AG09319 (cell line): ENCODE measurements at places on chromosomes 1 and 21.

DNA sequence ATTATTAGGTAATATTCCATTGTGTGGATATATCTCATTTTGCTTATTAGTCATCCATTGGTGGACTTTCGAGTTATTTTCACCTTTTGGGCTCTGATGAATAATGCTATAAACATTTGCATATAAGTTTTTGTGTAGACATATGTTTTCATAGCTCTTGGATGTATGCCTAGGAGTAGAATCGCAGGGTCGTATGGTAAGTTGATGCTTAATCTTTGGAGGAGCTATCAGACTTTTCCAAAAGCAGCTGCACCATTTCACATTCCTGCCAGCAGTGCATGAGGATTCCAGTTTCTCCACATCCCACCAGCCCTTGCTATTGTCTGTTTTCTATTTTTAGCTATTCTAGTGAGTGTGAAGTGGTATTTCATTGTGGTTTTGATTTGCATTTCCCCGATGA, 120.3 kb upstream of the TMEM51 start:
- no peak for DNase-seq

- no peak for DNase-seq
Observed at GRCh38 chr1:217029281-217030157, 306.3 kb upstream of the ESRRG start.

DNA sequence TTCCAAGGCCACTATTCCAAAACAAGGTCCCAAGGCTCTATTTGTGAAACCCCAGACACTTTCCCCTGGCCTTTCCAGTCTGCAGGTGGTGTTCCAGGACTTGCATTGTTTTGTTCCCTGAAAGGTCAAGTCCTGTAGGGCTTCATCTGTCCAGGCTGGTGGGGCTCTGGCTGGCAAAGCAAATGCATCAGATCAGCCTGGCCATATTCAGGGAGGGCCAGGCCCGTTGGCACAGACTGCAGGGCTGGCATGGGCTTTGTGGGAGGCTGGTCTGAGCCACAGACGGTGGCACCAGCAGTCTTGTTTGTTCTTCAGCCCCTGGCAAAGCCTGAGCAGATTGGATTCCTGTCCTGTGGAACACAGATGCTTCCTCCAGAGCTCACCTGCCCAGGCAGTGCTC, 93.0 kb downstream of the SPATA46 start:
- DNase-seq = no peak

GRCh38 chr1:101219924-101220870, 16.6 kb upstream of the S1PR1 start:
- DNase-seq = no peak

DNA sequence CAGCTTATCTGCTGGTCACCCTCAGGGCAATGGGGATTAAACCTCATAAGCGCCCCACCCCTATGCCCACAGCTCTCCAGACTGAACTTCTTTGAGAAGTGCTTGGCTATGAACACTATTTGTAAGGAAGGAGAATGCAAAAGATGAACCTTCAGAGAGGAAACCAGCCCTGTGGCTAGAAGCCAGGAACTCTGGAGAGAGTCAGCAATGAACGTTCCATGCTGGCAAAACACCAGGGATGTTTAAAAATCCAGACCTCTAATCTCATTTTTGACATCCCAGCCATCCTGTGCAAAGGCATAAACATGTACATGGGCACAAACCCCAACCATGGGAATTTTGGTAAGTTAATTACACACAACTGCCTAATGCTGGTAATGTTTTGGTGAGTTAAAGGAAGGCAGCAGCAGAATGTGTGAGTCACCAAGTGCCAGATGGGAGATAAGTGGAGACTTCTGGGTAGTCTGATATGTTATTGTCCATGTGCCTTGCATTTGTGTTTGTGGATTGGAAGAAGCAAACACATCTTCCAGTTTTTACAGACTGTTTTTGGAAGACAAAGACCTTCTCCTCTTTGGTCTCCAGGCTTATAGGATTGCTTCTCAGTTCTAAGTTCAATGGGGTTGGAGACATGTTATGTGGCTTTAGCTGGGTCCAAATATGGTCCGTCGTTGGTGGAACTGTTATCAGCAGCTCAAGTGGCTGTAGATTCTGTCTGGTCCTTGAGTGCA, 174.1 kb upstream of the ETV3 start:
- no peak for DNase-seq

- no peak for DNase-seq
Observed at GRCh38 chr1:35270836-35271235, 2.3 kb downstream of the ZMYM4 start.

- DNase-seq = no peak
Observed at GRCh38 chr1:99661780-99662179, 15.9 kb downstream of the PALMD start.

DNA sequence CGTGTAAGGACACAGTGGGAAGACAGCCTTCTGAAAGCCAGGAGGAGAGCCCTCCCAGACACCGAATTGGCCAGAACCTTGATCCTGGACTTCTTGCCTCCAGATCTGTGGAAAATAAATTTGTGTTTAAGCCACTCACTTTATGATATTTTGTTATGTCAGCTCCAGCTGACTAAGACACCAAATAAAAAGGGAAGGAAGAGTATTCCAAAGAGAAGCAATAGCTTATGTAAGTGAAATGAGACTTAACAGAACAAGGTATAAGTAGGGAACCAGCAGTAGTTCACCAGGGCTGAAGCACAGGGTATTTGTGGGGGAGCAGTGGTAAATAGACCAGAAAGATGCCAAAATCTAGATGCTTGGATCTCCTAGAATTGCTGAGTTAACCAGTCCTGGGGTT, 94.2 kb upstream of the WLS start:
- DNase-seq = no peak

DNA sequence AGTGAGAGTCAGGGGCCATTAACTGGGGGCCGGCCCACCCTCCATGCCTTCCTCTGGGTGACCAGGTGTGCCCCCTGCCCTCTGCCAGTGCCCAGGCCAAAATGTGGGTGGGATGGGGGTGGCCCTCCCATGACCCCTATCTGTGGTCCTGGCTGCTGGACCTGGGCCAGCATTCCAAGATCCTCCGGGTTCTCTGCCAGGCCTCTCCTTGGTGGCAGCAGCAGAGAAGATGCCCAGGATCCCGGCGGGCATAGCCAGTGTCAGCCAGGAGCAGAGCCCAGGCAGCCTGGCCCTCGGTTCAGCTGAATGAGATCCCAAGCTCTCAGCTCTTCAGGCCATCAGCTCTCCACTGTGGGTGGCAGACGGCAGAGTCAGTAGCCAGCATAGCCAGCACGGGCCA, 31.3 kb upstream of the ACTRT2 start:
- no peak for DNase-seq

- DNase-seq = no peak
Observed at GRCh38 chr1:202547215-202547614, 163.0 kb downstream of the SYT2 start.

GRCh38 chr1:76227621-76228020, 153.1 kb downstream of the ST6GALNAC3 start:
- no peak for DNase-seq

DNA sequence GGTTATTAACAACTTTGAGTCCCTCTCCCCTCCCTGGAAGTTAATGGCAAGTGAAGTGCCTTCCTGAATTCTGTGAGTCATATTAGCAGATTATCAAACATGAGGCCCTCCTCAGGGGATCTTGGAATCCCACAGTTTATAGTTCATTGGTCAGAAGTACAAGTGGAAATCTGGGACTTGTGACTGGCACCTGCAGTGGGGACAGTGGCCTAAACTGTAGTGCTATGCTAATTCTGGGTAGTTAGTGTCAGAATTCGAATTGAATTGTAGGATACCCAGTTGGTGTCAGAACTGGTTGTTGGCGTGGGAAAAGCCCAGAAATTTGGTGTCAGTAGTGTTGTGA, 26.2 kb downstream of the ZYG11B start:
- no peak for DNase-seq

GRCh38 chr1:200310824-200311223, 99.0 kb downstream of the ZNF281 start:
- no peak for DNase-seq

GRCh38 chr1:172345077-172345476, 75.4 kb upstream of the C1orf105 start:
- DNase-seq = no peak

- DNase-seq = no peak
Observed at GRCh38 chr1:203120325-203121153, 7.0 kb upstream of the ADORA1 start.

- no peak for DNase-seq
Observed at GRCh38 chr1:93095804-93096585, 16.9 kb downstream of the MTF2 start.

DNA sequence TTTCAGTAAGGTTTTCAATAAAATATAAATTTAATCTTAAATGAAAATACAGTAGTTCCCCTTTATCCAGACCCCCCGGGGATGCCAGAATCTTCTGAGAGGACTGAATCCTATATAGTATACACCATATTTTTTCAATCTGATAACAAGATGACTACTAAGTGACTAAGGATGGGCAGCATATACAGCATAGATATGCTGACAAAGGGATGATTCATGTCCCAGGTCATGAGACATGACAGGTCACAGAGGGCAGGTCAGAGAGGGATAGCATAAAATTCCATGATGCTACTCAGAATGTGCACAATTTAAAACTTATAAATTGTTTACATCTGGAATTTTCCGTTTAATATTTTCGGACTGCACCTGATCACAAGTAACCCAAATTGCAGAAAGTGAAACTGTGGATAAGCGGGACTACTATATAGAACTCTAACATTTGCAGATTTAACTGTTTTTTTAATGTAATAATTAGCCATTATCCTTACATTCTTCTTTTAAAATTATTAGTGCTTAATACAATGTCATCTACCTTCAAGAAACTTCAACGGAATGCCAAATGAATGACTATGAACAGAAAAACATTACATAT, 48.8 kb downstream of the LRRC40 start:
- DNase-seq = no peak
